ENCODE measurements at places on chromosomes 4 and X.

DNA sequence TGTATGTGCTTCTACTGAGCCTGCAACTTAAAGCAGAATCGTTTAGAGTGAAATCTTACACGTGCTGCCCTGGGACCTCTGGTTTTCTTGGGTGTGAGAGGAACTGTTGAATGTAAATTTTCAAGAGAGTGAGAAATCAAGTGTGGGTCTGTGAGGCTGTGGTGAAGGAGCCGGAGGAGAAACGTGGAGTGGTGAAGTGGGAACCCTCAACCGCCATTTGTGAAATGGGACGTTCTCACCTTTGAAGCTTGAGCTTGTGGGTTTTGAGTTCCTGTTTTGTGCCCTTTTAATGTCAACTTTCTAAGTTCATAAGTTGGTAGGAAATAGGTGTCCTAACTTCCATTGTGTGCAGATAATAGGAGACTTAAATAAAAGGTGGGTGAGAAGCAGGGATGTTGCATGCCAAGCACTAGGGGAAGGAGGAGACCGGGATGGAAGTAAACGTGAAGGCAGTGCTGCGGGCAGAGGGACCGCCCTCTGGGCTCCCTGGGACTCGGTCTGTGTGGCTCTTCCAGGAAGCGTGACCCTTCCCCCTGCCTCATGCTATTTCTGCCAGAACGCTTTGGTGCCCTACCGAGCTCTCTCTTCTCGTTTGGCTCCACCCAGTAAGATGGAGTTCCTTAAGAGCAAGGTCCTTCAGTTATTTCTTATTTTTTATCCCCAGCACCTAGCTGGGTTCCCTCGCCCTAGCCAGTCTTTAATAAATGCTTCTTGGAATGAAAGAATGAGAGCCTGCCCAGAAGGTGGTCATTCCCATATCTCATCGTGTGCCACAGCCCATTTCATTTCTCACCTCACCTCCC lies 56.0 kb downstream of the TMEM131L start:
- no peak for DNase-seq

- no peak for DNase-seq
Measured at GRCh38 chrX:126836186-126836585, 16.7 kb downstream of the PRR32 start.

DNA sequence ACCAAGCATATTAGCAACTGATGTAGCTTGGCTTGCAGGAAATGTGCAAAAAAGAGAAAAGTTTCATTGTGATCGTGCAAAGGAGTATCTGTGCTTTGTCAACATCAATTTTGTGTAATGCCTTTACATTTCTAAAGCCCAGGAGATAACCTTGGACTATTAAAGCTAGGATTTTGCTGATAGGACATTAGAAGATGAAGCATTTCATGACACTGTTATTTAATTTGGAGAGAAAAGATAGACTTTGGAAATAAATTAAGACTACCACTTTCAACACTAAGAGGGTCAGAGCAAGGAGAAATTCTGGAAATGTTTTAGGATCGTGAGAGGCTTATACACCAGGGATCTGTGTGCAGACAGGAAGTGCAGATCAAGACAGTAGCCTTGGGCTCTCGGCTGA lies 120.6 kb upstream of the MID1 start:
- no peak for DNase-seq

DNA sequence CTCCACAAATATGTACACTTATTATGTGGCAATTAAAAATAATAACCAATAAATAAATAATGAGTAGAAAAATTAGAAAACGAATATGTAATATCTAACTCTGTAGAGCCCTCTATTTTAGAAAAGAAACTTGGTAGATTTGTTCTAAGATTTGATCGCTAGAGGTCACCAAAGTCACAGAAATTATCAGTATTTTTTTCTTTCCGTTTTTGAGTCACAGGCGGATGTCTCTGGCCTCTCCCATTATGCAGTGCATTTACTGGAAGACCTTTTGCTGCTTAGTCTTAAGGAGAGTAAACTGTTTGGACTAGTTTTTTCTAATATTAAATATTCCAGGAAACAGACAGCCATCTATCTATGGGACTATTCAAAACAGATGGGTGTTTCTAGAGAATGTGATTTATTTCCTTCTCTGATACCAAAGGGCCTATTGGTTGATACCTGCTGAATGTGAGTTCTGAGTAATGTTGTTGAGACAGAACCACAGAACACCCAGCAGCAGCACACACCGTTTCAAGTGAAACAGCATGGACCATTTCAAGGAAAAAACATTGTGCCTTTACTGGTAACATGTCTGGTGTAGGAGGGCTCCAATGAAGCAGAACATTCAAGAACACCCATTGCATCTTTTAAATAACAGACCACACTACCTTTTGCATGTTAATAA lies 34.0 kb upstream of the GYPA start:
- no peak for DNase-seq

- DNase-seq, result no peak
Measured at GRCh38 chr4:89305712-89306437, 1.7 kb downstream of the GPRIN3 start.

- DNase-seq, result no peak
Measured at GRCh38 chr4:163600727-163601126, 106.2 kb downstream of the TMA16 start.

- DNase-seq, result no peak
Measured at GRCh38 chrX:103919270-103919637, 43.2 kb upstream of the TMSB15B start.

- DNase-seq, result no peak
Measured at GRCh38 chr4:184653650-184654049, 4.1 kb downstream of the PRIMPOL start.

- no peak for DNase-seq
Measured at GRCh38 chr4:89572224-89572858, 264.6 kb downstream of the SNCA start.

DNA sequence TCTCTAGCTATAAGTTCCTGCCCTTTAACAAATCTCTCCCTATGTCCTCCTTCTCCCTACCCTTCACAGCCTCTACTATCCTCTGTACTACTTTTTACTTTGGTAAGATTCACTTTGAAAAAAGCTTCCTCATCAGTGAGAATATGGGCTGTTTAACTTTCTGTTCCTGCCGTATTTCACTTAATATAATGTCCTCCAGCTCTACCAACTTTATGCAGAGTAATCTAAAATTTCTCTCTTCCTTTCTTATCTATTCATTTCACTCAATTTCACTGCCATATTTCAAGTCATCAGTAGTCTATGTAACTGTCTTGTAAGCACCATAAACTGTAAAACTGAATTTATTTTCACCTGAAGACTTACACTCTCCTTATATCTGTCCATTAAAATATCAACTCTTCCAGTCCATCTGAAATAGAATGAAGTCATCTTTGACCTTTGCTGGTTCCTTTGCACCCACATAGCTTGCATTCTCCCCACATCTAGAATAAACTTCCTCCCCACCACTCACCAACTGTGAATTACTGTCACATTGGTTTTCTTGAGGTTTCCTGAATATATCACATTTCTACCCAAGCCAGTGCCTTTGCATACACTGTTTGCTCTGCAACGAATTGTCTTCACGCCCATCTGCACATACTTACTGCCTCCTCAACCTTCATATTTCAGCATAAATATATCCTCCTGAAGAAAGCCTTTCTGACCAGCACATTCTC lies 54.6 kb downstream of the ARAP2 start:
- no peak for DNase-seq

- DNase-seq, result no peak
Measured at GRCh38 chr4:33162122-33162521, 2442.0 kb downstream of the PCDH7 start.

DNA sequence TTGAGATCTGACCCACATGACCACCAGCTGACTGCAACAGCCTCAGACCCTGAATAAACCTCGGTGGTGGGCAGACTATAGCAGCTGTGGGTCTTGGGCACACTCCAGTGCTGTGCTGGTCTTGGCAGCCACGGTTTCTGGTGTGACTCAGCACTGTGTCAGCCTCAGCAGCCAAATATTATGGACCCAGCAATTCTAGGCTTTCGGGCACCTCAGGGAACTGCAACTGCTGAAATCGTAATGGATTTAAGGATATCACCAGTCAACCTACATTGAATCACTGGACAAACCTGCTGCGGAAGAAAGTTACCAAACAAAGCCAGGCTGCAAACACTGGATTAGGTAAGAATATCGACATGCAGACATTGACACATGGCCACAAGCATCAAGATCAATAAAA lies 10.5 kb upstream of the UBE2NL start:
- no peak for DNase-seq

DNA sequence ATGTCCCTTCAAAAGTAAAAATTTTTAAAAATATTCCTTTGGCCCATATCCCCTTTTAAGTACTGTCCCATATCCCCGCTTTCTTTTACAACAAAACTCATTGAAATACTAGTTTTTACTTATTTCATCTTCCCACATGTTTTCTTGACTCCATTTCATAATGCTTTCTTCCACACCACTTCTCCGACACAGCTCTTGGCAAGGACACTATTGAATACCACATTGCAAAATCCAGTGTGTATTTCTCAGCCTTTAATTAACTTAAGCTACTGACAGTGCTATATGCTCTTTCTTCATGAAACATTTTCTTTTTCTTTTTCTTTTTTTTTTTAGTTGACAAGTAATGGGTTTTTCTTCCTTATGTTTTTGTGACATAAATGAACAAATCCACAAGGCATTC lies 28.8 kb downstream of the PRDM8 start:
- DNase-seq, result no peak

DNA sequence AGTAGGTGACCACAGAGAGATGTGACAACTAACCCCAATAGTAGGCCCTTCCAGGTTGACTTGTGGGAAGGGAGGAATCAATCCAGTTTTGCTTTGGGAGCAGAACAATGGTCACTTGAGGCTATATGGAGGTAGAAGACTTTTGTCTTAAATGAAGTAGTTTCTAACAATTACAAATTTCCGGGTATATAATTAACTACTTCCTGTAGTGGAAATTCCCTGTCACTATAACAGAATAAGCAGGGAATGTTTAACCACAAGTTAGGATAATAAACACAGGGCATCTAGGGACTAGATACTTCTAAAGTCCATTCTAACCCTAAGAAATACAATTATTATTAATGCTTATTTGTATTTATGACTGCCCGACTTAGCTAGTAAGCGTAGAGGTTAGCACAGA lies 99.0 kb upstream of the TRPC3 start:
- no peak for DNase-seq

DNA sequence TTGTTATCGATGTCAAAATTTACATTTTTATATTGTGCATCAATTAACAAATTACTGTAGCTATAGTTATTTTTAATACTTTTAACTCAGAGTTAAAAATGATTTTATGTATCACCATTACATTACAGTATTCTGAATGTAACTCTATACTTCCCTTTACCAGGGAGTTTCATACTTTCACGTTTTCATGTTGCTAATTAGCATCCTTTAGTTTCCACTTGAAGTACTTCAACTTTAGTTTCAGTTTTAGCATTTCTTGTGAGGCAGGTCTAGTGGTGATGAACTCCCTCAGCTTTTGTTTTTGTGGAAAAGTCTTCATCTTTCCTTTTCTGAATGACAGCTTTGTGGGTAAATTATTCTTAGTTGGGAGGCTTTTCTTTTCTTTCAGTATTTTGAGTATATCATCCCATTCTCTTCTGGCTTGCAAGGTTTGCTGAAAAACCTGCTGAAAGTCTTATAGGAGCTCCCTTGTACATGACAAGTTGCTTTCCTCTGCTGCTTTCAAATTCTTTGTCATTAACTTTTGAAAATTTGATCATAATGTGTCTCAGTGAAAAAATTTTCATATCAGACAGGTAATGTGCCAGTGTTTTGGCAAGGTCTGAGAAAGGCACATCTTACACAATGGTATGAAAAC lies 9.8 kb upstream of the CISD2 start:
- no peak for DNase-seq

- no peak for DNase-seq
Measured at GRCh38 chrX:119549327-119550016, 15.7 kb downstream of the STEEP1 start.

Measured in stimulated activated CD8-positive, alpha-beta memory T cell treated with anti-CD3 and anti-CD28 coated beads, Interleukin-4, amount 100 ng/mL, for 1 hour (primary cell).